ENCODE measurements at places on chromosomes 5 and 9. TPM values are rescaled to one million over a fixed set of nuclear protein-coding genes. Genes with fewer than 3 reads are reported as not detected.

The SH3PXD2B gene
- 85.2 TPM for total RNA-seq

The EDIL3 gene
- total RNA-seq, result 143 TPM

The MELK gene
- total RNA-seq, result 0.52 TPM

The CDH9 gene
- not detected for total RNA-seq

The CD74 gene
- 566 TPM for total RNA-seq

GRCh38 chr9:16732546-16732945, 137.9 kb downstream of the BNC2 start:
- DNase-seq, result no peak

GRCh38 chr5:83453937-83454336, 17.6 kb upstream of the VCAN start:
- no peak for DNase-seq

DNA sequence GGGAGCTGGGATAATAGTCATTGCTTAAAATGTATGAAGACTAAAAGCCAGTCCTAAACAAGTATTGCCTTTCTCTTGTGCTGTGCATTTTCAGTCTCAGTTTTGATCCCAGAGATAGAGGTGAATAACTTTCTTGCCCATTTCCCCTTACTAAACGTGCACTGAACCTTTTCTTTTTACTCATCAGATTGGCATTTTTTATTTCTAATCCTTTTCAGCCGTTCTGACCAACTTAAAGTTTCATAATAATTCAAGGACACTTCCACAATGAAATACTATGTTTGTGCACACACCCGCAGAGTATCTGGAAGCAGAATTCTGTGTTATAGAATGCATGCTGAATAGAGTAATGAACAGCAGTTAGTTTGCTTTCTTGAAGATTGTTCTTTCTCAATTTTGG, 343.6 kb downstream of the LRRC70 start:
- DNase-seq, result no peak

DNA sequence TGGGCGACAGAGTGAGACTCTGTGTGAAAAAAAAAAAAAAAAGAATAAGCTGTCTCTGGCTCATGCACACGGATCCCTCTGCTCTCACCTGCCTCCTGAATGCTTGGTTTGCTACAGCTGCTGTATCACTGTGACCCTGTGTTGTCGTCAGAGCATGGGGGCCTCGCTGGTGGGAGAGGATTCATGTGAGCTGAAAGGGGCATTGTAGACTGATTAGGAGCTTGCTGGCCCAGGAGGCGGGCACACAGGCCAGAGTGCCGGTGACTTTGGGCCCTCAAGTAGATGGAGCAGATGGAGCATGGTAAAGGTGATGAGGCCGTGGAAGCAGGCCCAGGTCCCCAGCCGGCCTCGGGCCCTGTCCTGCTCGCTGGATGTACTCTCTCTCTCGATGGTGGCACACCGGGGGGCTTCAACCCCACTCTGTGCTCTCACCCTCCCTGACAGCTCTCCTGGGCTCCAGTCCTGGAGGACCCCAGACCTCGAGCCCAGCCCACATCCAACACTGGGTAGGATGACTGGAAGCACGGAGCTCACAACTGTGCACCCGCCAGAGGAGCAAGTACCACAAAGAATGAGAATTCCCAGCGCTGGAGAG, 7.1 kb downstream of the FLT4 start:
- peak; percentile 63 for DNase-seq

- DNase-seq, result no peak
Observed at GRCh38 chr5:35785601-35786085, 71.0 kb upstream of the IL7R start.

DNA sequence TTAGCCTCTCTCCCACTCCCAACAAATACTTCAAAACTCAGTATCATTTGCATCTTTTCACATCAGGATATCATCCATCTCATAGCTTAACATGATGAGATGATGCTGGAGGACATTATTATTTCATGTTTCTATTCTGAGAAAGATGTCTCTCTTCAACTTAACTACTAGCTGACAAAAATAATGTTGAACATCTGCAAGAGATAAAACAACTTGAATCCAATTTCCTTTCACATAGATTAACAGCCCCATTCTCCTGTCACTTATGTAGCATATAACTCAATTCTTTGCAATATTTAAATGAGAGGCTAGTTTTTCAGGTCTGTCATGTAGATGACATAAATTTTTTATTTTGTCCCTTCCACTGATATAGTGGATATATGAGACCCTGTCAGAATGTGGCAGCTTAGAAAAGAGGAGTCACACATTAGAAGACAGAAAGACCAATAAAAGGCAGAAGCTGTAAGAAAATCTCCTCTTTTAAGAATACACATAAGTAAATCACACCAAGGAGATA, 239.2 kb upstream of the KIF2A start:
- DNase-seq, result no peak

DNA sequence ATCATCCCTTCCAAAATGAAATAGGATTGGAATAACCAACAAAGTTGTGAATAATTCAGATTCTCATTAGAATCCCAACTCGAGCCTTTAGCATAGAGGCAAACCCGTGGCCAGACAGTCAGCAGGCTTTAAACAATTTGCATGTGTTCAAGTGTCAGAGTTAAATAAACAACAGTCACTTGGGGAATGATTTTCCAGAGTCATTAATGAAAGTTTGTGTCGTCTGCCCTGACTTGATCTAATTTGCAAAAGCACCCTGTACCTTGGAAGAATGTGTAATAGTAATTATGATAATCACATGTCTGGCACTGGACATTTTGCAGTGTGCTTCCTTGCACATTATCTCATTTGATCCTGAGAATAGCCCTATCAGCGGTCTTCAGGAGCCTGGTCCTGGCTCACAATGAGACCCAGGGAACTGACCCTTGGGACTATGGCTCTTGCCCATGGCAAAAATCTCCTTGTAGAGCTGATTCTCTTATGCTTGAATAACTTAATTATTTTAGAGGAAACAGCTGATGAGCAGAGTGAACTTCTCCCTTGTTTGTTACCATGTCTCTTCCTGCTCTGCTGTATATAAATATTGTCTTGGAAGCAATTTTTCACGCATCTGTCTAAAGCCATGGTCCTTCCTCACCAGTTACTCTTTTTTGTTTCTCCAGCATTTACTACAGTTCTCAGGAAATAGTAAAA, 272.7 kb downstream of the NR3C1 start:
- DNase-seq, result no peak
